ENCODE measurements at places on chromosomes 6 and 20.

GRCh38 chr6:74642101-74642500 is 563.8 kb downstream of the COL12A1 start:
- DNase-seq, result no peak

- DNase-seq, result no peak
Observed at GRCh38 chr6:28263922-28264321, 3.0 kb upstream of the ZSCAN26 start.

GRCh38 chr6:125182237-125183008 is 28.9 kb downstream of the TPD52L1 start:
- no peak for DNase-seq

GRCh38 chr20:47389867-47390347 is 33.4 kb upstream of the ZMYND8 start:
- no peak for DNase-seq

GRCh38 chr6:2931970-2932748 is 29.1 kb upstream of the SERPINB9 start:
- DNase-seq, result peak; percentile 85

DNA sequence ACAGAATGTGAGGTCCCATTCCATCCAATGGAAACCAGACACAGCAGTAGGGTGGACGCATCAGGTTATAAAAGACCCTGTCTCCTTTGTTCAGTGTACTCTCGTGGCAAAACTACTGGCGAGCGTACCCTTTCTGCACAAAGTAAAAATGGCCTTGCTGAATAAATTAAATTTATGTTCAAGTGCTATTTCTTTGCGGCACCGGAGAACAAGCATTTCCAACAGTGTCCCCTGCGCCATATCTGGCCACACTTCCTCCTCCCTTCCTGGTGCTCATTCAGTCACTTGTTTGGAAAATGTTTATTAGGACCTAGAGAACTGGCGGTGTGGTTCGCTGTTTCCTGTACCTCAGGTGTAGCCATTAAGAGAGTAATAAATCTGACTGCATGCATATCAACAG is 46.9 kb upstream of the DACT2 start:
- no peak for DNase-seq

DNA sequence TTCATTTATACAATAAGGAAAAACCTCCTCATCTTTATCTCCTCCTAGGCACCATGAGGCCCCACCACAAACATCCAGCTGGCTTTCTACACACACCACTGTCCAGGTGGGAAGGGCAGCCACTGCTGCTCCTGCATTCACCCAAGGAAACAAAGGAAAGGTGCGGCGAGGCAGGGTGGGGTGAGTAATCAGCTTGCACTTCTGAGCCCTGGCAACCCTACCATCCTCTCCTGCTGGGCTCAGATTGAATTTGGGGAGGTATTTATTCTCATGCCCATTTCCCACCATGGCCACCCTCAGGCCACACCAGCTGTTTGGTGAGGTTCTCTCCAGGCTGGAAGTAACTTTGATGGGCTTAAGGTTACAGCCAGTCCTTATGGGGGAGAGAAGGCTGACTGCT is 31.2 kb upstream of the SPDEF start:
- no peak for DNase-seq

DNA sequence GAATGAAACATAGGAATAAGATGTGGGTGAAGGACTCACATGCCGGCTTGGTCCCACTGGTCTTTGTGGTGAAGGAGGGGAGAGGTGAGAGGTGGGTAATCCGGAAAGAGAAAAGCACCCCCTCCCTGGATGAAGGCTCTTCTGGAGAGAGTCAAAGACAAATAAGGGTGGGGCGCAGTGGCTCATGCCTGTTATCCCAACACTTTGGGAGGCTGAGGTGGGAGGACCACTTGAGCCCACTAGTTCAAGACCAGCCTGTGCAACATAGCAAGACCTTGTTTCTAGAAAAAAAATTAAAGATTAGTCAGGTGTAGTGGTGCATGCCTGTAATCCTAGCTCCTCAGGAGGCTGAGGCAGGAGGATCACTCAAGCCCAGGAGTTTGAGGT is 3.1 kb downstream of the LTB start:
- DNase-seq, result no peak

DNA sequence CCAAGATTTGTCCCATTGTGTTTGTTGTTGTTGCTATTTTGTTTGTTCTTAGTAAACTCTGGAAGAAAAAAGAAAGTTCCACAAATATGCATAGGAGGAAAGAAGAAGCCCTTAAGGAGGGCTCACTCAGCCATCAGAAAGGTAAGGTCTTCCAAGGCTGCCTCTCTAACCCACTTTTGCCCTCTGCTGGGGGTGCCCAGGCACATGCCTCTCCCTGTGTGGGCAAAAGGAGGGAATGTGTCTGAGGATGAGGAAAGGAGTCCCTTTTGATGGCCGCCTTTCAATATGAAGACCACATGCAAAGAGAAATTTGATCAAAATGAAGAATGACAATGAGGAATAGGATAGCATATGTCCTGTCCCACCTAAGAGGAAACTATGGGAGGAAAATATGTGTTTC is 248.2 kb upstream of the POU3F2 start:
- DNase-seq, result no peak

GRCh38 chr6:32439139-32439538 is 548 bp upstream of the HLA-DRA start:
- no peak for DNase-seq

GRCh38 chr20:59152559-59153354 is 10.9 kb upstream of the ZNF831 start:
- no peak for DNase-seq
